ENCODE measurements at places on chromosomes 3 and 15. TPM values are rescaled to one million over a fixed set of nuclear protein-coding genes. Genes with fewer than 3 reads are reported as not detected.
A peak's percentile ranks its signal among the peaks of the same experiment; 100 is the strongest.

Gene NOX5
- not detected for total RNA-seq

- no peak overlapping the region for H3K4me3 ChIP-seq
- DNase-seq = no peak
- no peaks in the 10 kb centered on the region for H3K27me3 ChIP-seq
These were observed 157.8 kb upstream of the ROPN1 start for GRCh38 chr3:124149771-124150170.

Gene KIF15
- 26.4 TPM for total RNA-seq

DNA sequence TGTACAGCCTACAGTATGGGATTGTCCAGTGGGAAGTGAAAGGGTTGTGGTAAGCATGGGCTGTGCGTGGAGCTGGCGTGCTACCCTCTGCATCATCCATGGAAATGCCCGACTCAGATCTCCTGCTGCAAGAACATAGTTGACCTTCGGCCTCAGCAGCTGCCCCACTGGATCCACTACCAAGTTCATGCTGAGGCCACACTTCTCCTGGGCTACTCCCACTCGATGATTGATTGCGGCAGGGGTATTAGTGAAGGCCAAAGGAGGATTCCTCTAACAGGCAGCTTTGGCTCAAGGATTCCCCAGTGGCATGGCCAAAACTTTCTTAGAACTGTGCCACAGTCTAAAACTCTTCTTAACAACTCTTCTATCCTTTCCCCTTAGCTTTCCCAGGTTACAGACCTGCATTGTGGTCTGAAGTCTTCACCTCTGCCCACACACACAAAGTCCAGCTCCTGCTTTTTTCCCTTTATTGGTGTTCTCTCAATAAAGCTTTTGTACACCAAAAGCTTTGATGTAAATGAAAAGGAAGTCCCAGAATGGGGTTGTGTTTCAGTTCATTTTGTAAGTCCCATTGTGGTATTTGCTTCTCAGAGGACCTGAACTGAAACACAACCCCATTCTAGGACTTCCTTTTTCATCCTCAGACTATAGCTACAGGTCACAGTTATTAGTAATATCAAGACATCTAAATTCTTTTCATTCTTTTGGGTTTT lies 4.9 kb upstream of the TBC1D5 start:
- H3K27me3 ChIP-seq = no peaks in the 10 kb centered on the region
- H3K27ac ChIP-seq = no peak overlapping the region
- H3K36me3 ChIP-seq = no peaks in the 10 kb centered on the region
- no peak for DNase-seq
- 0 out of 2 replicates have a peak, but pooled peaks cover 2% of the 10 kb centered on the region for H3K4me1 ChIP-seq

Gene ALG1L2
- 1.7 TPM for total RNA-seq

GRCh38 chr3:32844914-32845313 lies 27.1 kb downstream of the TRIM71 start:
- no peak overlapping the region for H3K27ac ChIP-seq
- H3K4me3 ChIP-seq = peak overlapping the region; percentile 24
- peaks cover 69% of the 10 kb centered on the region for H3K4me1 ChIP-seq
- no peaks in the 10 kb centered on the region for H3K36me3 ChIP-seq
- no peak for DNase-seq

Gene AP3B2
- total RNA-seq = 25.7 TPM

GRCh38 chr3:14531856-14532395 lies 8.2 kb downstream of the GRIP2 start:
- H3K27me3 ChIP-seq = no peaks in the 10 kb centered on the region
- H3K27ac ChIP-seq = no peak overlapping the region
- peaks cover 36% of the 10 kb centered on the region for H3K4me1 ChIP-seq
- no peak for DNase-seq
- no peaks in the 10 kb centered on the region for H3K36me3 ChIP-seq

DNA sequence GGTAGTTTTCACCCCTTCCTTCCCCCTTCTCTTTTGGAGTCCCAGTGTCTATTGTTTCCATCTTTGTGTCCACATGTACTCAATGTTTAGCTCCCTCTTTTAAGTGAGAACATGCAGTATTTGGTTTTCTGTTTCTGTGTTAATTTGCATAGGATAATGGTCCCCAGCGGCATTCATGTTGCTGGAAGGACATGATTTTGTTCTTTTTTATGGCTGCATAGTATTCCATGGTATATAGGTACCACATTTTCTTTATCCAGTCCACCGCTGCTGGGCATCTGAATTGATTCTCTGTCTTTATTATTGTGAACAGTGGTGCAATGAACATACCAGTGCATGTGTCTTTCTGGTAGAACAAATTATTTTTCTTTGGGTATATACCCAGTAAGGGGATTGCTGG lies 7.7 kb upstream of the HDGFL3 start:
- H3K27ac ChIP-seq = no peak overlapping the region
- DNase-seq = no peak

- no peaks in the 10 kb centered on the region for H3K36me3 ChIP-seq
- DNase-seq = no peak
- H3K4me1 ChIP-seq = no peaks in the 10 kb centered on the region
- H3K27me3 ChIP-seq = no peaks in the 10 kb centered on the region
These were observed 12.5 kb upstream of the FBLN2 start for GRCh38 chr3:13536432-13536831.

GRCh38 chr15:77421370-77421700 lies 647 bp downstream of the HMG20A start:
- no peak for DNase-seq
- no peak overlapping the region for H3K27ac ChIP-seq
- H3K36me3 ChIP-seq = no peaks in the 10 kb centered on the region
- H3K4me3 ChIP-seq = peak overlapping the region; percentile 86

Gene PODXL2
- 31.4 TPM for total RNA-seq

Gene NTRK3
- 4.6 TPM for total RNA-seq

- H3K27ac ChIP-seq = no peak overlapping the region
- no peaks in the 10 kb centered on the region for H3K36me3 ChIP-seq
- no peaks in the 10 kb centered on the region for H3K4me1 ChIP-seq
- no peak overlapping the region for H3K4me3 ChIP-seq
These were observed 35.1 kb upstream of the ZDHHC23 start for GRCh38 chr3:113912552-113913236.

Measured in H1 (cell line).